ENCODE measurements at places on chromosomes 1 and 21. TPM values are rescaled to one million over a fixed set of nuclear protein-coding genes. Genes with fewer than 3 reads are reported as not detected.

The LRRC53 gene
- total RNA-seq = not detected

The SPTA1 gene
- total RNA-seq = not detected

DNA sequence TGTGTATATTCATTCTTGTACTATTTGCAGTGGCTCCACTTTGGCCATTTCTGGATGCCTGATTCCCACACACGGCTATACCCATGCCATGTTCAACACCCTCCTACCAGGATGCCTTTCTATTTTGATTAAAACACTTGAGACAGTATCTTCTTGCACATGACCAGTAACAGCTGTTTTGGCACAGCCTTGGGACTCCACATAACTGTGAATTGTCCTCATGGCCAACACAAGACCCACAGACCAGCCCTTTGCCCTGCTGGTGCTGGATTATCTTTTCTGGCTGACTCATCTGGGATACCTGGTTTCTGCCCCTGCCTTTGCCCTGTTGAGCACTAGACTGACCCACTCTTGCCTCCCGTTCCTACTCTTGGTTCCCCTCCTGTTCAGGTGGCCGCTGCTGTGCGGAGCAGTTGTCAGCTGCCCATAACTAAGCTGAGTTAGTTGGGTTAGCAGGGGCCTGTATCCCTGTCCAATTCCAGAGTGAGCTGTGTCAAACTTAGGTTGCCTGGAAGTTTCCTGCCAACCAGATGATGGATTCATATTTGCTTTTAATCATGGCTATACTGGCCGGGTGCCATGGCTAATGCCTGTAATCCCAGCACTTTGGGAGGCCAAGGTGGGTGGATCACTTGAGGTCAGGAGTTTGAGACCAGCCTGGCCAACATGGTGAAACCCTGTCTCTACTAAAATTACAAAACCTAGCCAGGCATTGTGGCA is 10.8 kb upstream of the EYA3 start:
- peak; percentile 58 for DNase-seq

DNA sequence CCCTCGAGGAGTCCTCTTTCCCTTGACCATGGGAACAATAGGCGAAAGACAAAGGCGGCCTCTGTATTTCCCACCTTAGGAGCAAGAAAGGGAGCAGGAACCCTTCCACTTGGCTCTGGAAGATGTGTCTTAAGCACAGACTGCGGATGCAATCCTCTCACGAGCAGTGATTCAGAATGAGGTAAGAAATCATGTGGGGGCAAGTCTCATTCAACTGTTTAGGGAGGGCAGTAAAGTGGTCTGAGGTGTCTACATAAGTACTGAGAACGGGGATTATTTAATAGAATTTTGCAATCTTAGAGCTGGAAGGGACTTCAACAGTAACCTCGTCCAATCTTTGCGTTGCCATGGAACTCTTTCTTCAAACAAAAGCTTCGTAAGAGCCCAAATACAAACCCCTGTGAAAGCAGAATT is 1.6 kb upstream of the DYRK3 start:
- DNase-seq = peak; percentile 65

GRCh38 chr1:77966291-77966690 is 12.6 kb downstream of the FUBP1 start:
- no peak for DNase-seq
